ENCODE measurements at places on chromosomes 16 and 17. TPM values are rescaled to one million over a fixed set of nuclear protein-coding genes. Genes with fewer than 3 reads are reported as not detected.

DNA sequence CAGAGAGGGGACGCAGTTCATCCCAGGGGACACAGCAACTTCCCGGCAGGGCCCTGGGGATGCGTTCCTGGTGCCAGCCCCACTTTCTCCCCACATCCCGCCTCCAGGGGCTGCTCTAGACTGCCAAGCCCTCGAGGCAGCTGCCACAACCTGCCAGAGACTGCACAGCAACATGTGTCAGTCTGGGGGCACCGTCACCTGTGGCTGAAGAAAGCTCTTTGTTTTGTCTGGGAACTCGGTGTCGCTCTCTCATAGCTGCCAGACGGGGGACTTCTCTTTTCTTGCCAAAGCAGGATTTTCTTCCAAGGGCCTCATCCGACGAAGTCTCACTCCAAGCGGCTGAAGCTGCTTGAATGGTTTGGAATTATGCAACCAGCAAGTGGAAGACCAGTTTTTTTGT is 43.7 kb downstream of the COTL1 start:
- no peak for DNase-seq

DNA sequence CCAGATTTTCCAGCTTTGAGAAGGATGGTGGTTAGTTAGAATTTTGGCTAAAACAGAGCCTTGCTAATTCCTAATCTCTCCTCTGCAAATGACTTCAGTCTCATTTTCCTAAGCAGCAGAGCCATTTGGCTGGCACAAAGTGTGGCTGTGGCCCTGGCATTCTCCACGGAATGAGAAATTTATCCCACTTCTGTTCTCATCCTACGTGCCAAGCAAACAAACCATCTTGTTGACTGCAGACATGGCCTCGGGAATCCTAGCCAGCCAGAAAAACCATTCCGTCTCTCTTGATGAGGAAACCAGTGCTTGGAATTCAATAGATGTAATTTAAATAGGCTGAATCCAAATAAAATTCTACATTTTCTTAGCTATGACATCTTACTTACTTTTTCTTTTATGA is 34.1 kb upstream of the ELAC2 start:
- no peak for DNase-seq

DNA sequence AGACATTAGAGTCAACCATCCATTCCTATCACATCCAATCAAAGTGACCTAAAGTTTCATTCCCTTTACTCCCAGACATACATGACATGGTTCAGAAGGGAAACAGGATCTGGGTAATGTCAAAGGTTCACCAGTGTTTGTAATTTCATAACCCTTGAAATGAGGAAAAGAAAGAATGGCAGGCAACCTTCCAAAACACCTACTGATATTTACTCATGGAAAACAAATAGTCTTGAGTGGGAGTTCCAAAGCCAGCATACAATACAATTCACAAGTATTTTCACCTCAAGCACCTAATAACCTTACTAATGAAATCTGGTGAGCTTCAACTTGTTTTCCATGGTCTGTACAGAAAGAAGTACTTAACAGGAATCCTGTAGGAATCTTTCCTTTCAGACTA is 72.5 kb upstream of the AXIN2 start:
- DNase-seq = peak; percentile 57

- no peak for DNase-seq
These were observed 42.9 kb upstream of the MRTFB start for GRCh38 chr16:14028202-14028601.

DNA sequence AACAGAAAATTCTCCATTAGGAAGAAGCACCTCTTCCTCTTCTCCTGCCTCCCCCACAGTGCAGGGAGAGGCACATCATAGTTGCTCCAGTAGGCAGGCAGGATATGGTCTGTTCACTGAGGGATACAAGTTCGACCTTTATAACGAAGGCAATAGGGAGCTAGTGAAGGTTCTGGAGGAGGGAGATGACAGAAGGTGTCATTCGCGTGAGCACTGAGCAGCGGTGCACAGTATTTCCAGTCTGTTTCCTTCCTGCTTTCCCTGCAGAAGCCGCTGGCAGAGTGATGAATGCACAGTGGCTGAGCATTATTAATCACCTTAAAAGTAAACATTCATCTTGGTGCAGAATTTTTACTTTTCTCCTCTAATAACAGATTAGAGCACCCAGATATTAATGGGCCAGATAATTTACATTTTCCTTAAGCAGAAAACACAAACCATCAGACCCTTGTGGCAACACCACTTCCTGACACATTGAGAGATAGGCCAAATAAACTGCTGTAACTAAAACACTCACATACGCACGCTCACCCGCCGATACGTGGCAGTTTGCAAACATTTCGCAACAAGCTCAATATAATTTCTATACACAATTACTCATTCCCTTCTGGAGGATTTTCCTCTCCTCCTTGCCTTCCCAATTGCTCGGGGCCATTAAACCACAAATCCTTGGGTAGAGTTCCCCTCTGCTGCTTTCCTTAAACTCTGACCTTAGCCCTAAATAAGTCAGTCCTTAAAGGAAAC is 69.5 kb downstream of the AIPL1 start:
- DNase-seq = peak; percentile 85

DNA sequence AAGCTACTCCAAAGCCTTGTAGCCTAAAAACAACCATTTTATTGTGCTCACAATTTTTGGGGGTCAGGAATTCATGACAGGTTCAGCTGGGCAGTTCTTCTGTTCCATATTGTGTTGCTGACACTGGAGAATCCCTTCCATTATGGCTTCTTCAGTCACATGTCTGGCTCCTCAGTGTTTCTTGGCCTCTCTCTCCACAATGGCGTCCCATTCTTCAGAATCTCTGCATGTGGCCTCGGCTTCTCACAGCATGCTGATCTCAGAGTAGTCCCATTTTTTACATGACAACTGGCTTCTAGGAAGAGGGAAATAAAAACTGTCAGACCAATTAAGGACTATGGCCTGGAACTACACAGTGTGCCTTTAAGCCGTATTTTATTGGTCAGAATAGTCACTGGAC is 49.7 kb downstream of the NF1 start:
- DNase-seq = no peak

DNA sequence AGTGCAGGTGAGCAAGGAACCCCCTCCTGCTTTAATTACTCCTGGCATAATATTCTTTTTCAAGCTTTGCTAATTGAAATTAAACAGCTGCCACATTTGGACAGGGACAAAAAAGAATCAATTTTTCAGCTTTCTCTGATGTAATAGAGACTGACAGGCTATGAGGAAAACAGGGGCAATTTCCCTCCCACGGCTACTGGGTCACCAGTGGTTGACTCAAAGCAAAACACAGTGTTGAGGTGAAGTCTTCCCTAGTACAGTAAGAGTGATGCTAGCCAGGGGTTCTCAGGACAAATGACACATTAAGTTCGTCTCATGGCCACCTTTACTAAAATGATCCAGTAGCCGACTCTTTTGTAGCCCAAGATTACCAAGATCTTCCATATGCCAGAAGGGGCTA is 38.6 kb upstream of the PMFBP1 start:
- no peak for DNase-seq

DNA sequence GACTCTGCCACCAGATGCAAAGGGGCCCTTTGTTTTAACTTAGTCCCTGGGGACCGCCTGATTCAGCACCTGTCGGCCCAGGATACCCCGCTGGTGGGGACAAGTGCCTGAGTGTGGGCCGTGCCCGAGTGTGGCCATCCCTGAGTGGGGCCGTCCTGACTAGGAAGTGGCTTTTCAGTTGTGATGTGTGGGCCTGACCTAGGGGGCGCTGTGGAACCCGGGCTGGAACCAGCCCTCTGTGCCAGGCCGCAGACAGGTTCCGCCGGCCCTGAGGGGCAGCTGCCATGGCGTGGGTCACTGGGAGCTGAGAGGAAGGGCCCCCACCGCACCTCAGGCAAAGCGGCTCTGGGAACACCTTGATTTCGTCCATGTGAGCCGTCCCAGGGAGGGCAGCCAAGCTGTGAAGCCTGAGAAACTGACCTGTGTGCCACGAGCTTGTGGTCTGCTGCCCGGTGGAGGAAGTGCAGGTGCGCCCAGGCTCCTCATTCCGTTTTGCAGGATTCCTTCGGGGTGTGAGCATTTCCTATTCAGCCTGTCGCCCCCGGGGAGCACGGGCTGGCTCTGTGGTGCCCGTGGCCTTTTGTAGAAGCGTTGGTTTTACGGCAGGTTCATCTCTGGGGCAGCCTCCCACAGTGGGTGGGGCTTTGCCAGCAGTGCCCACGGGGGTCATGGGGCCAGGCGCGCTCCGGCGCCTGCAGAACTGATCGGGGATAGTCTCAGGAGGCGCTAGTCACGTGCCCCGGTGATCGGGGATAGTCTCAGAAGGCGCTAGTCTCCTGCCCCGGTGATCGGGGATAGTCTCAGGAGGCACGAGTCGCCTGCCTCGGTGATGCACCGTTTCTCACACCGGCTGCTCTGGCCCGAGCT is 5.3 kb downstream of the RPL13 start:
- DNase-seq = peak; percentile 45

- peak; percentile 83 for DNase-seq
These were observed 161.9 kb downstream of the WSCD1 start for GRCh38 chr17:6231886-6232731.

- no peak for DNase-seq
These were observed 185.5 kb downstream of the LGALS9B start for GRCh38 chr17:20281860-20282259.

DNA sequence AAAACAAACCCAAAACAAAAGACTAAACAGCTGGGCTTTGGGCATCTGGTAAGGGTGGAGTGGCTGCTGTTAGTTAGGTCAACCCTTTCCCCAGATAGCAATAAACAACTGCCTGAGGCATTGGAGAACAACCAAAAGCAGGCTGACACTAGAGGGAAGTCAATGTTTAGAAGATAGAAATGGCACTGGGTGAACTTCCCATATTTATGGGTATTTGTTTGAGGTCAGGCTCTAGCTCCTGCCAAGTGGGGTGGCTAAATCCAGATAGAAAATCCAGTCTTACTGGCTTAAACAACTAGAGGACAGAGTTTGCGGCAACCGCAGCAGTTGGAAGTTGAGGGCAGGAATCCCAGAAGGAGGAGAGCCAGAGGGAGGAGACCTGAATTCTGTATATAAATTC is 79.4 kb downstream of the SDK2 start:
- no peak for DNase-seq

GRCh38 chr17:73508057-73508930 is 136.0 kb downstream of the SDK2 start:
- DNase-seq = no peak

- no peak for DNase-seq
These were observed 1.5 kb downstream of the TOB1 start for GRCh38 chr17:50864747-50865059.

- DNase-seq = no peak
These were observed 37.7 kb upstream of the IRF8 start for GRCh38 chr16:85861095-85861825.

DNA sequence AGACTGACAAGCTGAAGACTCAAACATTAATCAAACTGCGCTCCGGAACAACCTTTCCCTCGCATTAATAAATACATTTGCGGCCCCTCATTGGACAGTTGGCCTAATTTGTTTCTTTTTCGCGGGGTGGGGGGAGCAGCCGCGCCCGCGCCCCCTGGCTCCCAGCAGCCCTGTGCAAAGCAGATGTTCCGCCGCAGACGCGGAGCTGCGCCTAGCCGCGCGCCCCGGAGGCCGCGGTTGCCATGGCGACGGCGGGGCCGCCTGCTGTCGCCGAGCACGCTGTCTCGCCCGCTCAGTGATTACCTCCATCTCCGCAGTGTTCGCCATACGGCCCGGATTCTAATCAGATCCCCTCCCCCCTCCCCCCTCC is 25.5 kb downstream of the COPZ2 start:
- no peak for DNase-seq

- DNase-seq = peak; percentile 71
These were observed 32.4 kb downstream of the SMARCE1 start for GRCh38 chr17:40615068-40615840.

- DNase-seq = peak; percentile 78
These were observed 59.8 kb downstream of the TUBD1 start for GRCh38 chr17:59832883-59833379.

DNA sequence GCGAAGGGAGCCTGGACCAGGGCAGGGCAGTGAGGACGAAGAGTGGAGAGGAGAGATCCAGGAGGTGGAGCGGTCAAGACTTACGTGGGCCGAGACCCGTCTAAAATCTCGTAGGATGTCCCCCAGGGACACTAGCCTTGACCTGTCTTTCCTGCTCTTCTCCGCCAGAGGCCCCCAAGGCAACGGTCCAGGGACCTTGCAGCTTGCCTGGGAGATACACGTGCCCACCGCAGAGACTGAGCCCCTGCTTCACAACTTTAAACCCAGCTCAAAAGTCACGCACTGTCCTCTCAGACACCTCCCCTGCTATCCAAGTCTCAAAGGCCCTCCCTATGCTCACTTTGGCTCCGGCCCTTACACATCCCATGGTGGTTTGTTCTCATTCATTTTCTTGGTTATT is 9.4 kb downstream of the TIGD7 start:
- DNase-seq = no peak

DNA sequence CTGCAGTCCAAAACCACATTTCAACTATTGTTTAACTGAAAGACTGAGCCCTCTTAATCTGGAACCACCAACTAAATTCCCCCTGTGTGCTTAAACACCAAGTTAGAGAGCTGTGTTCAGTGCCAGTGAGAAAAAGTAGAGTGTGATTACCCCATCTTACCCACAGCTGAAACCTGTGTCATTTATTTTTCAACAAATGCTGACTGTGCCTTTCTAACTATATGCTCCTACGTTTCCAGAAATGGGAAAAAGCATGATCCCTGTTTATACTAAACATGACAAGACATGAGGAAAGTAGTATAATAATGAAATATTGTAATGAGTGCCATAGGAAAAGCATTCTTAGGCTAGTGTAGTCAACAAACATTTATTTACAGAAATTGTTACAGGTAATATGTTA is 7.4 kb upstream of the TOX3 start:
- no peak for DNase-seq

DNA sequence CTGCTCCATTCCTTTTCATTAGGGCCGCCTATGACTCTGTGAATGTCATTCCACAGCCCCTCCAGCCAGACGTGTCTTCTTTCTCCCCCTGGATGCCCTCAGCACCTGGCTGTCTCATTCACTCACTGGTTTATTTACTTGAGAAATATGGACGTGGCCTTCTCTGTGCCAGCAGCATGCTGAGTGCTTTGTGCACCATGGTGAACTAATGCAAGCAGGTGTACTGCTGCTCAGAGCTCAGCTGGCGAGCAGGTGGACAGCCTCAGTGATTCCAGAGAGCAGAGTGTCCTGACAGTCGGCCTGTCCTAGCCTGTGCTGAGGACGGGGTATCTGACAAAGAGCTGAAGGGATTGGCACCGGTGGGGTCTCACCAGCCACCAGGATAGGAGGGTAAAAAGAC is 96.7 kb downstream of the GNAO1 start:
- DNase-seq = no peak

The NPIPA7 gene
- 2.9 TPM for total RNA-seq

The METRN gene
- total RNA-seq = 74.7 TPM

The ASGR1 gene
- 0.87 TPM for total RNA-seq

The FAM20A gene
- total RNA-seq = 12.9 TPM

The IL34 gene
- total RNA-seq = 0.60 TPM

The CYGB gene
- 49.8 TPM for total RNA-seq

The WNT3 gene
- 1.9 TPM for total RNA-seq

The SALL1 gene
- 25.2 TPM for total RNA-seq

The MEFV gene
- 0.10 TPM for total RNA-seq

The HS3ST3A1 gene
- total RNA-seq = 5.7 TPM

The SDR42E2 gene
- not detected for total RNA-seq

The KRTAP4-12 gene
- not detected for total RNA-seq

The CPHXL2 gene
- not detected for total RNA-seq

The GDPD1 gene
- total RNA-seq = 5.0 TPM

The RHBDL3 gene
- total RNA-seq = not detected

The MYO1C gene
- total RNA-seq = 355 TPM

The SSTR5 gene
- total RNA-seq = 0.40 TPM

The OR3A3 gene
- total RNA-seq = not detected

The CA5A gene
- not detected for total RNA-seq

The RPS15A gene
- 2,534 TPM for total RNA-seq

The EZH1 gene
- total RNA-seq = 8.2 TPM

The BCL6B gene
- 0.05 TPM for total RNA-seq

The HS3ST2 gene
- total RNA-seq = not detected

Data from renal cortical epithelial cell (primary cell).